ENCODE measurements at places on chromosomes 2 and 18. TPM values are rescaled to one million over a fixed set of nuclear protein-coding genes. Genes with fewer than 3 reads are reported as not detected.

The TMEM169 gene
- not detected for total RNA-seq

DNA sequence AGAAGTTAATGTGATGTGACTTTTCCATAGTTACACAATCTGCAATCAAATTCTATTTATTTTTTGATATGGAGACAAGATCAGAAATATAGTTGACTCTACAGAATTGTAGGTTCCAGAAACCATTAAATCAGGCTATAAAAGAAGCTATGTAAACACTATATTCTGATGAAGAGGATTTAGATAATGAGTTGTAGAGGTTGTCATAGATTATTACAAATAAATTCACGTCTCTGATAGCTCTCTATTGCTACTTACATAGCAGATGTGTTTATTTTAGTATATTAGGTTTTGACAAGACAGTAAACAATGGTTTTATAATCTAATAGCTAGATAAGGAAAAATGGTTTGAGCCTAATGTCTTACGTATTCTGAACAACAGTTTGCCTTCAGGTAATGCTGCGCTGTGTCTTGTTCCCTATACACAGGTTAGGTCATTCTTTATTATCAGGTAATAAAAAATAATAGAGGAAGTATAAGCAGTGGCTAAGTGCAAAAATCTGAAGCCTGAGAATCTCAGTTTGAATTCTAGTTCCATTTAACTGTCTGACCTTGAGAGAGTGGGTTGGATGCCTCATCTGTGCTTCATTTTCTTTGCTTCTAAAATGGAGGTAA lies 93.4 kb downstream of the PPP1R1C start:
- DNase-seq = no peak

GRCh38 chr2:100878000-100878791 lies 58.3 kb downstream of the NPAS2 start:
- DNase-seq = peak; percentile 64

GRCh38 chr2:158178646-158179045 lies 77.0 kb downstream of the UPP2 start:
- no peak for DNase-seq

DNA sequence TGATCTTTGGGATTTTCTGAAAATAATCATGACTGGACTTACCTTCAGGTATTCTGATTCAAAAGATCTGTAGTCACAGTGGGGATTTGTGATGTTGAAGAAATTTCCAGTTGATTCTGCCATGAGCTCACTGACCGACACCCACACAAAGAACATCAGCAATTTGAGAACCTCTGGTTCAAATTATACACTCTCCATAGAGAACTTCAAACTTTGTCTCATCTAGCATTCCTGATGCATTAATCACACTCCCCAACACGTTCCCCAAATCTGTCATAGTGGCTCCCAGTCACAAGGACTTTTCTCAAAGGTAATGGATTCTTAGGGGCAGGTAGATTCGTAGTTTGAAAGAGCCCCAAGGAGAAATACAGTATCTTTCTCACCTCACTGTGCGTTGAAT lies 584.3 kb downstream of the FBXO15 start:
- no peak for DNase-seq

The CDH2 gene
- 2.1 TPM for total RNA-seq

The CRYBA2 gene
- not detected for total RNA-seq

The SP100 gene
- total RNA-seq = 13.5 TPM

- no peak for DNase-seq
Observed at GRCh38 chr2:174072069-174072468, 106.9 kb upstream of the SP3 start.

GRCh38 chr2:45283764-45284620 lies 274.7 kb upstream of the SIX2 start:
- no peak for DNase-seq

The TMEM247 gene
- total RNA-seq = not detected

DNA sequence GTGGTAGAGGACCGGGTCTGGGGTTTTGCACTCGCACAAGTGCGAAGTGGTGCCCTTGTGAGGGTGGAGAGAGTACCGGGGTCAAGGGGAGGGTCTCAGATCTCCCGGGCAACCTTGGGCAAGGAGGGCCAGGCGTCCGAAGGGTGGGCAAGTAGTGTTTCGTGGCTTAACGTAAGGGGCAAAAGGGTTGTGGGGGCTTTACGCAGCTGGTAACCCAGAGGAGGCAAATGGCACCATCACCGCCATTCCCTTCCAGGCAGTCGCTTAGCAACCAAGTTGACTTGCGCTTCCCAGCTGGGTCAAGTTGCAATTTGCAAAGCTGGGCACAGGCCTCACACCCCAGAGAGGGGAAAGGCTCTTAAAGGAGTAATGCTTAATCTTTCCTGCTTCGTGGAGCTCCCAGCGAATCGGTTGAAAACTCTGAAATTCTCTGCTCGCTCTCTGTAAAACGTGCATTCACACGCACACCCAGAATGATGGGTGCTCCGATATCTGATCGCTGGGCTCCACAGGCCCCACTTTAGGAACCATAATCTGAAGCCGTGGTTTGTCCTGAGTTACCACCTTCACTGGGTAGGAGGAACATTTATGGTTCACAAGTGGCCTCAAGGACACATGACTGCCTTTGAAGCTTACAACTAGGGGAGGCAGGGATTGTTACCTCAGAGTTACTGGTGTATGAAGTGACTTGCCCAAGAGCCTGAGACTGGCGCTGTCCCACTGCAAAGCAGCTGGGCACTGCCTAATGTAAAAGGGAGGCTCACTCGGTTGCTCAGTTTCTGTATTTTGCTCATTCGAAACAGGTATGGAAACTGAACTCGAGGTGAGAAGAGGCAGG lies 127.9 kb downstream of the UXS1 start:
- DNase-seq = peak; percentile 64

The ZNF804A gene
- total RNA-seq = not detected

The GULP1 gene
- 9.3 TPM for total RNA-seq

- no peak for DNase-seq
Observed at GRCh38 chr2:401019-401679, 113.3 kb upstream of the ALKAL2 start.

- peak; percentile 54 for DNase-seq
Observed at GRCh38 chr2:38074058-38074763, 1.7 kb downstream of the CYP1B1 start.

The RNF138 gene
- 7.2 TPM for total RNA-seq

GRCh38 chr2:45156605-45157004 lies 147.4 kb upstream of the SIX2 start:
- DNase-seq = no peak

The NDUFAF7 gene
- 31.1 TPM for total RNA-seq

DNA sequence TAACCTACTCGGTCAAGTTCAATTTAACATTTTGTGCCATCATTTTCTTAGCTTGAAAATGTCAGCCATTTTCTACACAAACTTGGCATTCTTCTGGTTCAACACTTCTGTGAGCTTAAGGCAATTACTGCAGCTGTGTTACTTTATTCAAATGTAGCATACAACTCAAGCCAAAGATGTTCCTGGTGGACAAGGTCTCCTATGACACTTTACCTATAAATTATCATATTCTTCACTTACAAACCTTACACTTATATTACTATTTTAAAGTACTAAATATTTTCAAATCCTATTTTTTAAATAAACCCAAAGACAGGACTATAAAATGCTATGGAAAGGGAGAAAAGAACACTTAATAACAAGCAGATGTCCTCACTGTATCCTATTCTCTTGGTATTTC lies 1045.3 kb downstream of the TSN start:
- no peak for DNase-seq

DNA sequence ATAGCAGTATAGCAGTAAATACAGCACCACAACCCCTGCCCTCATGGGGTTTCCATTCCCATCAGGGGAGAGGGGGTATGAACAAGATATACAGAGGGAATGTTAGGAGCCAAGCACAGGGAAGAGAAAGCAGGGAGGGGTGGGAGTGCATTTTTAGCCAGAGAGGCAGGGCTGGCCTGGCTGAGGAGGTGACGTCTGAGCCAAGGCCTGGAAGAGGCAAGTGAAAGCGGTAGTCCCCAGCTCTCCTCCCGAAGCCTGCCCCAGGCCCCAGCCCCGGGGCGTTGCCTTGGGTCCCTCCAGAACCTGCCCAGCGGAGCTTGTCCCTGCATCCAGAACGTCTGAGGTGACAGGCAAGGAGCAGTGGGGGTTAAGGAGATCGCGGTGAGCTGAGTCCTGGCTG lies 45.1 kb upstream of the FOSL2 start:
- DNase-seq = peak; percentile 16

DNA sequence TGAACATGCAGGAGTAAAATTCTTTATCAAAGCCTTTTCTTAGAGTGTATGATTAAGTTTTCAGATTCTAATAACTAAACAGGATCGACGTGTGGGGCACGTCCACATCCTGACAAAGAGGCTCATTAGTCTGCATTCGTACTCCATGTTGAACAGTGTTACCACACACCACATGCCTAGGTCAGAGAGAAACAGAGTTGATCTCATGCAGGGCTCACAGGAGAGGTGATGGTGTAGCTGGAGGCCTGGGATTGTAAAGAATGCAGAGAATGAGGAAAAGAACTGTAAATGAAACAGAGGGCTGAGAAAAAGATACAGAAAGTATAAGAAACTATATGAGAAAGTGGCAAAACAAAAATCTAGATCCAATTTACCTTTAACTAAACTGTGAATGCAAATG lies 632.5 kb downstream of the BCL11A start:
- no peak for DNase-seq

The DLX2 gene
- total RNA-seq = not detected

- no peak for DNase-seq
Observed at GRCh38 chr2:39023649-39024048, 97.2 kb downstream of the SOS1 start.

The MYO3B gene
- total RNA-seq = not detected

GRCh38 chr18:36284671-36285295 lies 12.7 kb upstream of the FHOD3 start:
- no peak for DNase-seq

The ARHGEF4 gene
- 2.6 TPM for total RNA-seq

The TANC1 gene
- 5.6 TPM for total RNA-seq

- no peak for DNase-seq
Observed at GRCh38 chr2:164203131-164203530, 418.2 kb downstream of the GRB14 start.

GRCh38 chr2:74081030-74081762 lies 66.5 kb downstream of the BOLA3 start:
- DNase-seq = no peak

The ASXL3 gene
- 0.41 TPM for total RNA-seq

- DNase-seq = no peak
Observed at GRCh38 chr2:238696786-238697185, 151.1 kb upstream of the TWIST2 start.

DNA sequence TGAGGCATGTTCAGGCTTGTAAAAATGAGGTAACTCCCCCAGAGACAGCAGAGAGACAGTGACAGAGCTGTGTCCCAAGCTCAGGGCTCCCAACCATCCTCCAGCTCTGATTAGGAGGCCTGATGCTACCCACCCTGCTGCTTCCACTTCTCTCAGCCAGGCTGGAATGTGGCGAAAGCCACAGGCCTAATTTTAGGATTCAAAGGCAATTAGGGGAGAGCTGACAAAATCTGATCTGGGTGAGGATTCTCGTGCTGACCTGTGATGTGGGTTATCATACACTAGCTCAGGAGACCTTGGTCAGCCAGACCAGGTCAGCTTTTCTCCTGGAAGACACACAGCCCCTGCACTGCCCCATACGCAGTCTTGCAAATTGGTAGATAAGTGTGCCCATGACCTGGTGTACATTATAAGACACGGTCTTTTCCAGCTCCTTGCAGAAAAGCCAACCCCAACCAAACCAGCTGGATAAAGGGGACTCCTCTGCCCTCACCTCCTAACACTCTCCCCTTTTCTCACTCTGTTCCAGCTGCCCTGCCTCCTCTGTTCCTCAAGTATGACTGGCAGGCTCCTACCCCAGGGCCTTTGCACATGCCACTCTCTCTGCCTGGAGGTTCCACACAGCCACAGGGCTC lies 225.9 kb downstream of the MGAT5 start:
- DNase-seq = no peak

GRCh38 chr2:108029496-108029895 lies 43.2 kb downstream of the SLC5A7 start:
- no peak for DNase-seq

The RALBP1 gene
- 38.6 TPM for total RNA-seq

The DUSP19 gene
- total RNA-seq = 2.5 TPM

- DNase-seq = no peak
Observed at GRCh38 chr2:46850742-46851141, 64.9 kb downstream of the MCFD2 start.

GRCh38 chr2:178962805-178963433 lies 87.0 kb downstream of the CCDC141 start:
- DNase-seq = no peak

GRCh38 chr2:72959995-72960981 lies 43.0 kb downstream of the EMX1 start:
- peak; percentile 50 for DNase-seq

The POMC gene
- 1.8 TPM for total RNA-seq

DNA sequence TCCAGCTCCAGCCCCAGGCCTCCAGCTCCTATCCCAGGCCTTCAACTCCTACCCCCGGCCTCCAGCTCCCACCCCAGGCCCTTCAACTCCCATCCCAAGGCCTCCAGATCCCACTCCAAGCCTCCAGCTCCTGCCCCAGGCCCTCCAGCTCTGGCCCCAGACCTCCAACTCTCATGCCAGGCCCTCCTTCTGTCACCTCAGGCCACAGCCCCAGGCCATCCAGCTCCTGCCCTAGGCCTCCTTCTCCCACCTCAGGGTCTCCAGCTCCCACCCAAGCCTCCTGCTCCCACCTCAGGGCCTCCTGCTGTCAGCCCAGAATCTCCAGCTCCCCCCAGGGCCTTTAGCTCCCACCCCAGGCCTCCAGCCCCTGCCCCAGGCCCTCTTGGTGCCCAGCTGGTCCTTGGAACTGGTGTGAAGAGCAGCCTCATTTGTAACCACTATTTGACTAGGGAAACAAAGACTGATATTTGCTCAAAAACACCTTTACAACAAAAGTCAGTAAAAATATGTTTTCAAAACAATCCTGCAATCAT lies 67.8 kb upstream of the SALL3 start:
- DNase-seq = no peak

- no peak for DNase-seq
Observed at GRCh38 chr18:48399303-48400075, 9.7 kb downstream of the ZBTB7C start.

DNA sequence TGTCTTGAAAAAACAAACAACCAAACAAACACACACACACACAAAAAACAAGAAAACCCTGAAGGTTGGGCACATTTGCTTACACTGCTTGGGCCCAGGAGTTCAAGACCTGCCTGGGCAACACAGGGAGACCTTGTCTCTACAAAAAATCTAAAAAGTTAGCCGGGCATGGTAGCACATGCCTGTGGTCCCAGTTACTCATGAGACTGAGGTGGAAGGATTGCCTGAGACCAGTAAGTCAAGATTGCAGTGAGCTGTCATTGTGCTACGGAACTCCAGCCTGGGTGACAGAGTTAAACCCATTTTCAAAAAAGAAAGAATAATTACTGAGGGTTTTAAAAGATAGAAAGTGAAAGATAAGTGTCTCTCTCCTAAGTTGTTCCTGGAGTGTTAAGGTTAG lies 103.4 kb downstream of the MBD5 start:
- no peak for DNase-seq

DNA sequence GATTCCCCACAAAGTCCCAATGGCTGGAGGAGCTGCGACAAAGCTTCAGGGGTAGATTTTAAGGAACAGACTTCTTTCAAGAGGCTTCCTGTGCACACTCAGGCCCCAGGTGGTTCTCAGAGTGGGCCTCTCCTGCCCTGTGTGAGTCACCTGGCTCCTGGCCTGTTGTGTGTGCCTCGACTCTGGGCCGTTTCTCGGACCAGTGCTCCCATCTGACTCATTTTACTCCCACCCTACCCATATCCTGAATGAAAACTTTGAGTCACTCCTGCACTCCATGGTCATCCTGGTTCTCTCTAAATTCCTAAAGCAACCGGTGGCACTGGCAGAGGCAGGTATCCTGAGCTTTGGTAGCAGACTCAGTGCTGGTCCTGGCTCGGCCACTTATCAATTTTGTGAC lies 84.1 kb downstream of the CELF4 start:
- DNase-seq = no peak

The CASP10 gene
- total RNA-seq = 3.1 TPM

Data from psoas muscle (tissue), 8 donors.